Caco-2 (cell line): ENCODE measurements at places on chromosomes 2 and 18.

DNA sequence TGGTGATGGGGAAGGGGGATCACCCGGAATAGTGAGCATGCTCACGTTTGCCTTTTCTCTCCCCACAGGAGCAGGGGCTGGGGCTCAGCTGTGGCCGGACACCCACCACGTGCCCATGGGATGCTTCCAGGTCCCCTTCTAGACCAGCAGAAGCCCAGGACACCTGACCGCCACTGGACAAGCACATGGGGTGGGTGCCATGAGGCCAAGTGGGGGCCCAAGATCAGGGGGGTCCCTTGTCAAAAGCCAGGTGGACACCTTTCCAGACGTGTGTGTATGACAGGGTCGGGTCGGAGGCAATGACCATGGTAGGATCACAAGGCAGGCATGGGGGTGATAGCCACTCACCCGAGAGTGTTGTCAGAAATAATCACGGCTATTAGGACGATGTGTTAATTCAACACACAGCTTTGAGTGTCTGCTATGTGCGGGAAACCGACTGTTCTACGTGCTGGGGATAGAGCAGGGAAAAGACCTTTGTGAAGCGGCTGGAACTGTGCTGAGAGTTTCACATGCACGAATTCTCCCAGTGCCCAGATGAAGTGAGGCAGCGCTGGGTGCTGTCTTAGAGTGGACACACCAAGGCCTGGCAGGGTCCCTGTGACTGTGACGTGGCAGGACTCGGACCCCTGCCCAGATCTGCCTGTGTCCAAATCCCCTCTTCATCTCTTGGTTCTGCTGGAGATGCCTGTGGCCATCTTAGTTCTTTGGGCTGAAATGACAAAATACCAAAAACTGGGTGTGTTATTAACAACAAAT is 244.7 kb downstream of the NDUFA10 start:
- no peak for DNase-seq
- no peaks in the 10 kb centered on the region for H3K36me3 ChIP-seq
- H3K27ac ChIP-seq: no peak overlapping the region

- H3K4me1 ChIP-seq: peaks cover 15% of the 10 kb centered on the region; the same call in 1 of the 2 replicates
- H3K27ac ChIP-seq: peak overlapping the region; percentile 53
- peak; percentile 7 for DNase-seq
- H3K4me3 ChIP-seq: no peak overlapping the region
- no peaks in the 10 kb centered on the region for H3K27me3 ChIP-seq
- no peaks in the 10 kb centered on the region for H3K36me3 ChIP-seq
These were observed 212.1 kb downstream of the CDH2 start for GRCh38 chr18:27964811-27965210.

DNA sequence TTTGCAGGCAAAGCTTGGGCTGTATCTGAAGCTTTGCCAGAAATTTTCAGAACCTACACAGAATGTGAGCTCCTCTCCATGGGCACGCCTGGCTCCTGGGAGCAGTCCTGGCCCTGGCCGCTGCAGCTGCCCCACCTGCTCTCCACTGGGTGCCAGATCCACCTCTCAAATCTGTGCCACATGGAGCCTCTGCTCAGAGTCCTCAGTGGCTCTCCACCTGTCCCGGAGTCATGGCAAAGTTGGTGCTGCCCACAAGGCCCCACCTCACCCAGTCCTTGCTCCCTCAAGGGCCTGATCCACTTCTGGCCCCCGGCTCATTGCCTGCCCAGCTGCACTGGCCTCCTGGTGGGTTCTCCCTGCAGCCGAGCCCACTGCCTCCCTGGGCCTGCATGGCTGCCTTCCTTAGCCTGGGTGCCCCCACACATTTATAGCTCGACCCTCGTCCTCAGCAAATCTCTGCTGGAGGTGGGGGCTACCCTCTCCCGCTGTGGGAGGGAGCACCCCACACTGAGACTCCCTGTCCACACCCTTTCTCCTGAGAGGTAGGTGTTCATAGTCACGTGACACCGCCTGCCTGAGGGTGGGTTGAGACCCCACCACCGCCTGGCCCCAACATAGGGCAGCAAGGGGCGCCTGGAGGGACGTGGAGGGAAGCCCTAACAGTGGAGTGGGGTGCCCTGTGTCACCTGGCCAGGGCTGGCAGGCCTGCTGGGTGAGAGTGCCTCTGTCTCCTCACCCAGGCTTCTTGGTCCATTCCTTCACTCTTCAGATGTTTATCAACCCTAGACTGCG is 224.1 kb downstream of the SH3RF3 start:
- H3K4me1 ChIP-seq: no peaks in the 10 kb centered on the region
- no peak for DNase-seq
- H3K27ac ChIP-seq: no peak overlapping the region
- no peaks in the 10 kb centered on the region for H3K36me3 ChIP-seq
- H3K4me3 ChIP-seq: no peak overlapping the region
- no peaks in the 10 kb centered on the region; the same call in 1 of the 2 replicates for H3K27me3 ChIP-seq

DNA sequence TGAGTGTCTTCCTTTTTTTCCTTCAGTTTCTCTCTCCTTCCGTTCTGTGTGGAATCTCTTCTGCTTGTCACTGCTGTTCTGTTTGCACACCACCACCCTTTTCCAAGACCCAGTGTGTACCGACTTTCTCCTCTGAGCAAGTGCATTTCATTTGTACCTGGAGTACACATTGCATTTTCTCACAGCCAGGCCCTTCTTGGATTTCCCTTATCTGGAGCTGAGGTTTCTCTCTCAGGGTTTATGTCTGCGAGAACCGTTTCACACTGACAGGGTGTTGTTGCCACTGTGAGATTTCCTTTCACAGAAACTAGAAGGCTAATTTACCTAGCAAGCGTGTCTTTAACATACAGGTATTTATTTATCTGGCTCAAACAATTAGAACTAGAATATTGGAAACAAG is 26.2 kb downstream of the NCOA1 start:
- H3K27ac ChIP-seq: peak overlapping the region; percentile 17
- H3K36me3 ChIP-seq: no peaks in the 10 kb centered on the region
- no peaks in the 10 kb centered on the region for H3K27me3 ChIP-seq
- DNase-seq: no peak
- no peak overlapping the region for H3K4me3 ChIP-seq

- H3K27me3 ChIP-seq: no peaks in the 10 kb centered on the region
- H3K36me3 ChIP-seq: no peaks in the 10 kb centered on the region
- no peaks in the 10 kb centered on the region for H3K4me1 ChIP-seq
- no peak for DNase-seq
- no peak overlapping the region for H3K4me3 ChIP-seq
These were observed 50.4 kb upstream of the ERMN start for GRCh38 chr2:157376041-157376440.

DNA sequence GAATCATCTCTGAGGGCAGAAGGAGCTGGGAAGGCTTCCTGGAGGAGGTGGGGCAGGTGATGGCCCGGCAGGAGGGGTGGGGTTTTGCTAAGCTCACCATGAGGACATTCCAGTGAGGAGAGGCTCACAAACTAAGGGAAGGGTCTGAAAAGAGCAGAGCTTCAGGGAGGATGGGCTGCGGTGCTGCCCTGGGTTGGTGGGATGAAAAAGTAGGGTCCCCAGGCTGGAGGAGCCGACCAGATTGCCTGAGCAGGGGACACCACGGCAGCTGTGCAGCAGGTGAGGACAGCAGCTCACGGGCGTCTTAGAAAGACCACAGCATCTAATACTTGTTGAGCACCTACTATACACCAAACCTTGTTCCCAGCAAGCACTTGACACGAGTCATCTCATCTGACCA is 82.2 kb downstream of the DYSF start:
- no peak for DNase-seq
- H3K36me3 ChIP-seq: no peaks in the 10 kb centered on the region
- H3K4me1 ChIP-seq: no peaks in the 10 kb centered on the region
- no peak overlapping the region for H3K4me3 ChIP-seq
- no peaks in the 10 kb centered on the region; the same call in 1 of the 2 replicates for H3K27me3 ChIP-seq

GRCh38 chr18:80157708-80158343 is 48.8 kb downstream of the ADNP2 start:
- no peak overlapping the region for H3K4me3 ChIP-seq
- no peaks in the 10 kb centered on the region for H3K27me3 ChIP-seq
- peak; percentile 46 for DNase-seq
- H3K36me3 ChIP-seq: no peaks in the 10 kb centered on the region
- no peak overlapping the region for H3K27ac ChIP-seq

GRCh38 chr2:173184031-173185004 is 108.7 kb downstream of the MAP3K20 start:
- no peak for DNase-seq
- H3K4me1 ChIP-seq: peaks cover 15% of the 10 kb centered on the region
- no peak overlapping the region for H3K27ac ChIP-seq
- no peaks in the 10 kb centered on the region for H3K27me3 ChIP-seq
- H3K4me3 ChIP-seq: no peak overlapping the region

GRCh38 chr2:42009657-42010580 is 37.9 kb upstream of the PKDCC start:
- peaks cover 5% of the 10 kb centered on the region; the same call in 1 of the 2 replicates for H3K4me1 ChIP-seq
- no peak for DNase-seq
- no peaks in the 10 kb centered on the region for H3K27me3 ChIP-seq
- no peak overlapping the region for H3K4me3 ChIP-seq
- H3K36me3 ChIP-seq: no peaks in the 10 kb centered on the region
- no peak overlapping the region for H3K27ac ChIP-seq

DNA sequence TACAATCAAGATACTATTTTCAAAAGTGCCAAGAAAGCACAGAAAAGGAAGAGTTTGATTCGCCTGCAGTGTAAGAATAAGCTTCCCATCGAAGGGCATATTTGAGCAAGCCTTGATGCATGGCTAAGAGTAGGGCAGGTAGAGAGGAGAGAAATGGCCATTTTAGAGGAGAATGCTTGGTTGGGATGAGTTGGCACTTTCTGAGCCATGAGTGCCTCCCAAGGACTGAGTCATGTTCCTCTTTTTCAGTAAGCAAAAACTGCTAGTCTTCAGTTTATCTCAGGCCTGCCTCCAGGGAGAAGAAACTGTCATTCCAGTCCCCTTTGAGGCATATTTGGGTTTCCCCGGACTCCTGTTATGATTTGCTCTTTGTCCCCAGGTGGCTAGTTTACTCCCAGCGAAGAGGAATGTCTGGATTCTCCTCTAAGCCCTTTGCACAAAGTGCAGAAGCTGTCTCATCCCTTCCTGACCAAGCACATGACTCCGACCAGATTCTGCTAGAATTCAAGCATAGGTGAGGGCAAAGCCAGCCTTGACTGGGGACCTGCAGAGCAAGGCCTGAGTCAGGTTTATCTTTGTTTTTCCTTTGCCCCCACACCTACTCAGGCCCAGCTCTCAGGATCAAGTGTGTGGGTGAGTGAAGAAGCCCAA is 115.2 kb downstream of the TTC32 start:
- H3K4me1 ChIP-seq: peaks cover 21% of the 10 kb centered on the region
- peak; percentile 57 for DNase-seq
- peak overlapping the region; percentile 63 for H3K27ac ChIP-seq
- no peak overlapping the region for H3K4me3 ChIP-seq
- H3K36me3 ChIP-seq: no peaks in the 10 kb centered on the region

DNA sequence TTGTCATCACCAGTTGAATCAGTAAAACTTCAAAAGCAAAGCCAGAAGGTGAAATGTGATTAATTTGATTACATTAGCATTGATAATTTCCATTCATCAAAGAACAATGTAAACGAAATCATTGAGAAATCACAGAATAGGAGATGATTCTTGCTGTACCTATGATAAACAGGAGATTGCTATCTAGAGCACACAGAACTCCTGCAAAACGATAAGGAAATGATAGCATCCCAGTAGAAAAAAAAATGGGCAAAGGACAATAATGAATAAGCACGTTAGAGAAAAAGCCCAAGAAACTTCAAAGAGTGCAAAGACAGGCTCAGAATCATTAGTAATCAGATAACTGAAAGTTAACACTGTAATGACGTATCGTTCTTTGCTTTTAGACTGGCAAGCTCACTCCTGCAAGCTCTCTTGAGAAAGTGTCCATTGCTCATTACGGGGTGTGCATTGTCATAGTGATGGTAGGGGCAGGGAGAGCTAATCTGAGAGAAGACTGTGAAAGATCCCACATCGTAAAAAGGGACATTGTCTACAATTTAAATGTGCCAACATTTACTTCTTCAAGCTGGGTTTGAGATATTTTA is 143.6 kb downstream of the SPP2 start:
- H3K27me3 ChIP-seq: no peaks in the 10 kb centered on the region
- no peaks in the 10 kb centered on the region for H3K36me3 ChIP-seq
- no peak overlapping the region for H3K4me3 ChIP-seq
- DNase-seq: peak; percentile 57
